ENCODE measurements at places on chromosomes 4 and X.

- no peak for DNase-seq
Measured at GRCh38 chrX:80807606-80807991, 2.1 kb downstream of the BRWD3 start.

DNA sequence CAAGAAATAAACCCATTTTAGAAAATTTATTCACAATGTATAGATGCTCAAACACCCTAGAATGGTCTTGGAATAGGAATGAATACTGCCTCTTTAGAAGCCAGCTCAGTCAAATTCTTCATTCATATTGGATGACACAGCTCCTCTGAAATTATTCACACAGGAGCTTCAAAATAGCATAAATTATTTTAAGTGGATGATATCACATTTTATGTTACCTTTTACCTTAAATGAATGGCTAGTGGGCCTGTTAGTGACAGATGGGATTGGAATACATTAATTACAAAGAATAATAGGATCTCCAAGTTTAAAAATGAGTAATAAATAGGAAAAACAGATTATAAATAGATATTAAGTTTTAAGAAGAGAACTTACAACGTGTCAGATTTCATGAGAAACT is 184.4 kb downstream of the GABRB1 start:
- no peak for DNase-seq

- DNase-seq = peak; percentile 37
Measured at GRCh38 chr4:39348371-39349315, 17.5 kb downstream of the RFC1 start.

- no peak for DNase-seq
Measured at GRCh38 chrX:56758456-56758855, 29.4 kb downstream of the NBDY start.

GRCh38 chrX:108313669-108314068 is 124.6 kb downstream of the COL4A6 start:
- DNase-seq = no peak

- no peak for DNase-seq
Measured at GRCh38 chr4:26473893-26474292, 16.4 kb downstream of the CCKAR start.

GRCh38 chr4:48813964-48814363 is 16.9 kb upstream of the OCIAD1 start:
- DNase-seq = no peak

DNA sequence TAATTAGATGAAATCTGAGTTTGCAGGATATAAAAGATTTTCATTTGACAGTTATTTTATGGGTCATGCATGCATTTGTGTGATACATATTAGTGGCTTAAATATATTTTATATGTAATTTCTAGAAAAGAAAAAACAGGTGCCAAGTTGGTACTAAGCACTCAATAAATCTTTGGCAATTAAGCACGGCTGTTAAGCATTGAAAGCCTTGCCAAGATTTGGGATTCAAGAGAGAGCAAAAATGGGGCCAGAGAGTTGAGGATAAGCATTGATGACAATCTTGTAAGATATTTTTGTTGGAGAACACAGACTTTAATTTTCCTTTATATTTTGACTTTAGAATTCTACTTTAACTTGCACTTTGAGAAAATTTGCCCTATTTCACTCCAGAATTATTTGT is 249.8 kb upstream of the MAD2L1 start:
- DNase-seq = no peak

DNA sequence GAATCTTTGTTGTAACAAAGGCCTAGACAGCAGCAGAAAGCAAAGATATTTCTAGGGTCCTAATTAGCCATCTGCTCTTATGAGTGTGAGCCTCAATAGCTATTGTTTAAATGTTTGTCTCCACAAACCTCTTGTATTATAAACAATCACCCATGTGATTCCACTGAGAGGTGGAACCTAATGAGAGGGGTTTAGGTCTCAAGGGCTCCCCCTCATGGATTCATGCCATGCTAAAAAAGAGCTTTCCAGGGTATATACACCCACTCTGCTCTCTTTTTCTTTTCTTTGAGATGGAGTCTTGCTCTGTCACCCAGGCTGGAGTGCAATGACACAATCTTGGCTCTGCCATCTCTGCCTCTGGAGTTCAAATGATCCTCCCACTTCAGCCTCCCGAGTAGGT is 42.1 kb downstream of the TRIM61 start:
- no peak for DNase-seq

GRCh38 chr4:174324725-174325124 is 41.0 kb downstream of the CEP44 start:
- no peak for DNase-seq

DNA sequence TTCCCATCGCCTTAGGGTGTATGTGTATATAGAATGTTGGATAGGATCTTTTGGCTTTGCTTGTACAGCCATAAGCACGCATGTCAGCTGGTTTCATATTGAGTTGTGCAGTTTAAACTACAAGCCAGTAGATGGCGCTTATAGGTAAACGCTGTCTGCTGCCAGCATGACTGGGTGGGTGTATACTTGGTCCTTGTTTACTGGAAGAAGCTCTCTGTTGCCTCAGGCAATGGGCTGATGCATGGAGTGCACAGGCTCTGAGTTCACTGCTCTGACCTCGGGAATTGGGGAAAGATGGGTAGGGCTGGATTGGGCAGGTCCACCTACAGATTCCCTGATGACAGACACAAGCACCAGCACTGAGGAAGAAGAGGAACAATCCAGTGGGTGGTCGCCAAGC is 831.5 kb downstream of the STIM2 start:
- no peak for DNase-seq

DNA sequence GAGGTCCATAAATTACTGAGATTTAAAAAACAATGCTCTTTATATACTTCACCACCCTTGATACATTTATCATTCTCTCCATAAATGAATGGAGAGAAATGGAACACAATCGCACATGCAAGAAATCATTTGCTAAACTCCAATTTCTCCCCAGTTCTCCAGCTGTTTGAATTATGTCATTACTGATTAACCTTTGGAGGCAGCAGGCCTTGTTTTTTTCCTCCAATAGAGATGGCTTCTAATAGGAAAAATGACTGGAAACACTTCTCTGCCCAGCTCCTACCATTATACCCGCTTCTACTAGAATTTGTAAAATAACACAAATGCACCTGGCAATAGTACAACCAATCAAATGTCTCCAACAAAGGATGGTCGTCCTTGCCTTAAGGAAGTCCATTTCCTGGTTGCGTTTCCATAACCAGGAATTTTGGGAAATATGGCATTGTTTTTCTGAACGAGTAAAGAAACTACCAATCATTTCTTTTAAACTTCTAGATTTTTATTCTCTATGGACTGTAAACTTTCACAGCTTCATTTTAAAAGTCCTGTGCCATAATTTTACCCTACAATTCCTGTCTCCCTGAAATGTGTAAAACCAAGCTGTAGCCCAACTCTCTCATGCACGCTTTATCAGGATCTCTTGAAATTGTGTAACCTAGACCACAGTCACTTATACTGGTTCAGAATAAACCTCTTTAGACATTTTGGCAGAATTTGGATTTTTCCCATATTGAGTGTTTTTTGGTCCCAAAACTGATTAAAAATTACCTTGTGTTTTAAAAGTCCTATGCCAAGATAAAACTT is 60.1 kb downstream of the APBB2 start:
- DNase-seq = no peak

GRCh38 chr4:39410415-39410814 is 3.7 kb downstream of the KLB start:
- no peak for DNase-seq

- DNase-seq = no peak
Measured at GRCh38 chr4:79023799-79024770, 84.8 kb upstream of the PAQR3 start.

DNA sequence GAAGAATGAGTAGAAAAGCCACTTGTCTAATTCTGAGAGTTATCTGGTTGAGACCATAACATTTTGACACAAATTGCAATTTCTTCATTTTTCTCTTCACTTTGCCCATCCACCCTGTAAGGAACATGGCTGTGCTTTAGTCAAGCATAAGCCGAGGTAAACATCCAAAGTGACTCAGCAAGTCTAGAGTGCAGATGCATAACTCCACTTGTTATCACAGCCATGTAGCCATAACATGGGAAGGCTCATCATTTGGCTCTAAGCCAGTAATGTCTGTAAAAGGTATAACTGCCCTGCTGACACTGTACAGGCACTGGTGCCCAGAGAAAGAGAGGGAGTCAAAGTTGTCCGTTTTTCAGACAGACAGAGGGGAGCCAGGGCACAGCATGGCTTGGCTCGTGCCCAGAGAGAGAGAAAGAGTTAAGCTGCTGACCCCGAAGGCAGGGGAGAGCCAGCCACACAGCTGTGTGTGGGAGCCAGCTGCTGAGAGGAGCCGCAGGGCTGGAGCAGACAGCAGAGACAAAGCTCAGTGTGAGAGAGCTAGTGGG is 76.9 kb upstream of the EXOC1L start:
- DNase-seq = no peak

GRCh38 chr4:98514741-98515469 is 143.5 kb downstream of the TSPAN5 start:
- no peak for DNase-seq

GRCh38 chr4:73021634-73022033 is 47.9 kb downstream of the COX18 start:
- no peak for DNase-seq

DNA sequence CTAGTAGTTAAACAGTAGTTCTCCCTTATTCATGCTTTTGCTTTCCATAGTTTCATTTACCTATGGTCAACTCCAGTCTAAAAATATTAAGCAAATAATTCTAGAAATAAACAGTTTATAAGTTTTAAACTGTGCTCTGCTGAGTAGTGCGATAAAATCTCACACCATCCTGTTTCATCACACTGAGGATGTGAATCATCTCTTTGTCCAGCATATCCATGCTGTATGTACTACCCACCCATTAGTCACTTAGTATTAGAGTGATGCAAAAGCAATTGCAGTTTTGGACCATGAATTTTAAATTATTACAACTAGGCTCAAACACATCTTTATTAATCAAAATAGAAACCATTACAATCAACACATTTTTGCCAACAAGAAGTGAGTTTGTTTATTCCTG is 187.4 kb downstream of the TEX13C start:
- no peak for DNase-seq

DNA sequence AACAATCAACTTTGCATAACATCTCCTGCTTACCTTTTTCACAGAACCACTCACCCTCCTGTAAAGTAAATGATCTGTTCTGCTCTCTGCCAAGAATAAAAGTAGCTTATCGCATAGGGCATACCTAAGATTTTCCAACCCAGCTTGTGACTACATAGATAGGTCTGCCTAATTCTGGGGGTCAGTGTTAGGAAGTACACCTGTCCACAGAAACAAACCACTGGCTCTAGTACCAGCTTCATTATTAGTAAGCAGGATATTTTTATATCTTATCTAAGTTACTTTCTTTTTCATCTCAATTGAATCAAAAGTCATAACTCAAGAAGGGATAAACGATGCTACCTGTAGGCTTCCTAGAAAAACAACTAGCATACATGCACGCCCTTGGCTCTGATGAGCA is 23.8 kb downstream of the CXCL1 start:
- no peak for DNase-seq

- DNase-seq = no peak
Measured at GRCh38 chrX:31545726-31546125, 473.9 kb upstream of the FTHL17 start.

DNA sequence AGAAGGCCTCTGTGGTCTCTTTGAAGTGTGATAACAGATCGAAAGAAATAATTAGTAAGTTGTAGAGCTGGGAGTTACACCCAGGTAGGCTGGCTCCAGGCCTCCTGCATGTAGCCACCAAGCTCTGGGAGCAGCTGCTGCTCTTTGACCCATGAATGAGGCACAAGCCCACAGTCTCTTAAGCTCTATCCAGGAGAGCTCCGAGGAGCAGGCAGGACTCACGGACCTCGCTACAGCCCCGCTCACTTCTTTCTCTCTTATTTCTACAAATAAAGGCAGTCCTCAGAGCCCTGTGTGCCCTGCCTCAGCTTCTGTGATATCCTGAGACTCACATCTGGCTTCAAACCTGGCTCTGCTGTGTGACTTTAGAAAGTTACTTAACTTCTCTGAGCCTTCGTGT is 86.9 kb downstream of the EVC start:
- DNase-seq = no peak

DNA sequence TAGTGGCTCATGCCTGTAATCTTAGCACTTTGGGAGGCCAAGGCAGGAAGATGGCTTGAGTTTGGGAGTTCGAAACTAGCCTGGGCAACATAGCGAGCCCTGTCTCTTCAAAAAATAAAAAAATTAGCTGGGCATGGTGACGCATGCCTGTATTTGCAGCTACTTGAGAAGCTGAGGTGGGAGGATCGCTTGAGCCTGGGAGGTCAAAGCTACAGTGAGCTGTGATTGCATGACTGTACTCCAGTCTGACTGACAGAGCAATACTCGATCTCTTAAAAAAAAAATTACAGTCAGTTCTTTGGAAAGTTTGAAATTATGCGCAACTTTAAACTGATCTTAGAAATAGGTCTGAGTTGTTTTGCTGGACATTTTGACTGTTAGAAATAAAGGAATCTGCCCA is 55.8 kb downstream of the DOCK11 start:
- no peak for DNase-seq

DNA sequence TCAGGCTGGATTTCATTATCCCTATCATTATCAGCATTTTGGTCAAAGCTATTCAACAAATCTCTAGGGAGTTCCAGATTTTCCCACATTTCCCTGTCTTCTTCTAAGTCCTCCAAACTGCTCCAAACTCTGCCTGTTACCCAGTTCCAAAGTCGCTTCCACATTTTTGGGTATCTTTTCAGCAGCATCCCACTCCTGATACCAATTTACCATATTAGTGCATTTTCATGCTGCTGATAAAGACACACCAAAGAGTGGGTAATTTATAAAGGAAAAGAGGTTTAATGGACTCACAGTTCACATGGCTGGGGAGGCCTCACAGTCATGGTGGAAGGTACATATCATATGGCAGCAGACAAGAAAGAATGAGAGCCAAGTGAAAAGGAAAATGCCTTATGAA is 132.8 kb upstream of the SLC7A11 start:
- no peak for DNase-seq

GRCh38 chr4:36477861-36478260 is 196.4 kb downstream of the DTHD1 start:
- no peak for DNase-seq

DNA sequence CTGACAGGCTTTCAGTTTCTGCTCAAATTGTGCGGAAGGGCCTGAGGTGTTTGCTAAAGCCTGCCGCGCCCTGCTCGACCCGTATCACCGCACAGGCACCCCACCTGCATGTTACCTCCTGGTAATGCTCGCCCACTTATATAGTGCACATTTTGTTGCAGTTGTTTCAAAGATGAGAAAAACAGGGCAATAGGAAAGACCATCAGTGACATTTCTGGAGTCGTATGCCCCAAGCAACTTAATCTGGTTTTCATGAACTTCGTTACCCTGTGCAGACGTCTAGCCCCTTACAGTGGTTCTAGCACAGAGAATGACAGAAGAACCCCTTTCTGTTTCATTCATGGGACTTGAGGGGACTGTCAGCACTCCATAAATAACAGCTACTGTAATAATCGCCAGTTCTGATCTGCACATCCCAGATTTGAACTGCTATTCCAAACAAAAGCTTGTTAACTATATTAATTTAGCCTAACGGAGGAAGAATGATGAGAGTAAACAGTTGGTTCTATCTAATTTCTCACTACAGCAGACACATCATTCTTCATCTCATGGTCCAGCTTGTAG is 940 bp upstream of the DCTD start:
- no peak for DNase-seq

- no peak for DNase-seq
Measured at GRCh38 chrX:71067712-71068043, 456 bp downstream of the SNX12 start.

- DNase-seq = peak; percentile 77
Measured at GRCh38 chr4:1300466-1301455, 11.1 kb downstream of the MAEA start.

Measured in activated CD4-positive, alpha-beta memory T cell treated with anti-CD3 and anti-CD28 coated beads for 36 hours (primary cell).